ENCODE measurements at places on chromosomes 11 and 22. TPM values are rescaled to one million over a fixed set of nuclear protein-coding genes. Genes with fewer than 3 reads are reported as not detected.

DNA sequence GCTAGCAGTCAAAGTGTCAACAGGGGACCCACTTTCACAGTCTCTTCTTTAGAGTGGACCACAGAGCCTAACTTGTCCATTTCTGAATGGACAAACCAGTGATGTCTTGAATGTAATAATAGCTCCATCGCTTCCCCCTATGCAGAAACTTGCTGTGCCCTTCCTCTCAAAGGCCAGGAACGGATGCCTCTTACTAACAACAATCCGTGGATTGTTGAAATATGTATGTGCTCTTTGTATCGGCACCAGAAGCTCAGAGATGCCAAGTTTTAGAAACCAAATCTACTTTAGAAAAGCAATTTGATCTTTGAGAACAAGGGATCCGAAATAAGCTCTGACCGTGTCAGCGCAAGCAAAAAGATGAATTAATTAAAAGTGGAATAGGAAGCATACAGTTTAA lies 259.5 kb upstream of the POU2AF2 start:
- no peak for DNase-seq
- no peaks in the 10 kb centered on the region for H3K4me1 ChIP-seq
- no peak overlapping the region for H3K27ac ChIP-seq
- H3K27me3 ChIP-seq, result no peaks in the 10 kb centered on the region

Gene PAMR1
- total RNA-seq, result 72.6 TPM

GRCh38 chr11:66933531-66933930 lies 24.7 kb downstream of the PC start:
- H3K36me3 ChIP-seq, result no peaks in the 10 kb centered on the region
- no peaks in the 10 kb centered on the region for H3K4me1 ChIP-seq
- H3K4me3 ChIP-seq, result no peak overlapping the region
- H3K27me3 ChIP-seq, result no peaks in the 10 kb centered on the region
- no peak for DNase-seq
- H3K27ac ChIP-seq, result no peak overlapping the region

DNA sequence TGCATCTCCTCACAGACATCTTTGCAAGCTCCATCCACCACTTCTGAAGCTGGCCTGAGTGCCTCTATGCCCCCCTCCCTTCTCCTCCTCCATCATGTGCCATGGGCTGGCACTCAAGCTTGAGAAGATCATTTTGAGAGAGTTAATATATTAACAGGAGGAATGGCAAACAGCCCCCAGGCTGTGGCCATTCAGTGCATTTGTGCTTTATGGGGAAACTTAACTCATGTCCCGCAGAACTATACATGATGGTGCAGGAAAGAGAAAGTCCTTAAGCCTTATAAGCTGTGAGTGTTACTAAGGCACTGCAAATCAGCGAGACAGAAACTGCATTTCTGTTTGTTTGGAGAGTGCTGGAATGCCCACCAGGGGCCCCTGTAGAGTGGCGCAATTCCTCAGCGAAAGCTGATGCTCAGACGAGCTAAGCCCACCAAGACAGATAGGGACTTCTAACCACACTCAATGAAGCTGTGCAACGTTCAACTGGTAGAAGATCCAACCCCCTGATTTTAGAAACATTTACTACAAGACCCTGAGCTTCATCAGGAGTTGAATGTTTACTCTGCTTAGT lies 26.8 kb upstream of the PHLDA2 start:
- H3K27me3 ChIP-seq, result no peaks in the 10 kb centered on the region
- H3K27ac ChIP-seq, result no peak overlapping the region
- H3K4me1 ChIP-seq, result no peaks in the 10 kb centered on the region
- H3K36me3 ChIP-seq, result no peaks in the 10 kb centered on the region
- no peak for DNase-seq
- no peak overlapping the region for H3K4me3 ChIP-seq

- no peak for DNase-seq
- no peaks in the 10 kb centered on the region for H3K36me3 ChIP-seq
- H3K27ac ChIP-seq, result no peak overlapping the region
- no peak overlapping the region for H3K4me3 ChIP-seq
Observed at GRCh38 chr22:19107730-19108074, 14.5 kb downstream of the DGCR2 start.

Gene CNGA4
- 0.90 TPM for total RNA-seq

- H3K27me3 ChIP-seq, result no peaks in the 10 kb centered on the region
- peak within 1 kb of the TSS; percentile 99 for H3K4me3 ChIP-seq
- H3K36me3 ChIP-seq, result no peaks in the 10 kb centered on the region
- peaks cover 23% of the 10 kb centered on the region for H3K4me1 ChIP-seq
Observed at GRCh38 chr22:37559901-37560607, at the start of gene CDC42EP1. Gene CDC42EP1, plus strand, starts transcription at chr22:37560480. Its CDS starts 5,870 bp downstream, at chr22:37566350.

DNA sequence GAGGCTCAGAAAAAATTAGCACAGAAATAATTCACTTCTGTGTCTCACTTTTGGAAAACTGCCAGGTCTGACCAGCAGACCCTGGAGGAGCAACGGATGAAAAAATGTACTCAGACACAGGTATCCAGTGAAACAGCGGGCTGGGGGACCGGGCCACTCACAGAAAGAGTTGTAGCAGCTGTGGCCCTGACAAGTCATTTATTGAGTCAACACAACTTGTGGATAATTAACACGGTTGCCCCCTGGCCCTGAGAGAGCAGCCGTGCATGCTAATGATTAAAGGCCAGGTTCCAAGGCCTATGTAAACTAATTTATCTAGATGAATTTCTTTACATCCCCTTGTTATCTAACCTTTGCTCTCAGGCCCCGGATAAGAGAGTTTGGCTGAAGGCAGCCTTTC lies 131.3 kb downstream of the AASDHPPT start:
- H3K36me3 ChIP-seq, result no peaks in the 10 kb centered on the region
- no peak overlapping the region for H3K4me3 ChIP-seq
- no peaks in the 10 kb centered on the region for H3K4me1 ChIP-seq
- no peaks in the 10 kb centered on the region for H3K27me3 ChIP-seq

- H3K27me3 ChIP-seq, result no peaks in the 10 kb centered on the region
- no peaks in the 10 kb centered on the region for H3K36me3 ChIP-seq
- H3K4me1 ChIP-seq, result peaks cover 13% of the 10 kb centered on the region
- no peak overlapping the region for H3K4me3 ChIP-seq
- no peak for DNase-seq
Observed at GRCh38 chr11:10633261-10633660, 60.3 kb downstream of the IRAG1 start.

GRCh38 chr11:17760102-17761029 lies 25.8 kb downstream of the KCNC1 start:
- H3K27ac ChIP-seq, result no peak overlapping the region
- H3K36me3 ChIP-seq, result no peaks in the 10 kb centered on the region
- H3K4me3 ChIP-seq, result no peak overlapping the region
- DNase-seq, result peak; percentile 21

- no peaks in the 10 kb centered on the region for H3K4me1 ChIP-seq
- no peaks in the 10 kb centered on the region for H3K27me3 ChIP-seq
- no peaks in the 10 kb centered on the region for H3K36me3 ChIP-seq
- no peak overlapping the region for H3K4me3 ChIP-seq
- DNase-seq, result no peak
Observed at GRCh38 chr22:45254789-45255278, 14.1 kb upstream of the KIAA0930 start.

DNA sequence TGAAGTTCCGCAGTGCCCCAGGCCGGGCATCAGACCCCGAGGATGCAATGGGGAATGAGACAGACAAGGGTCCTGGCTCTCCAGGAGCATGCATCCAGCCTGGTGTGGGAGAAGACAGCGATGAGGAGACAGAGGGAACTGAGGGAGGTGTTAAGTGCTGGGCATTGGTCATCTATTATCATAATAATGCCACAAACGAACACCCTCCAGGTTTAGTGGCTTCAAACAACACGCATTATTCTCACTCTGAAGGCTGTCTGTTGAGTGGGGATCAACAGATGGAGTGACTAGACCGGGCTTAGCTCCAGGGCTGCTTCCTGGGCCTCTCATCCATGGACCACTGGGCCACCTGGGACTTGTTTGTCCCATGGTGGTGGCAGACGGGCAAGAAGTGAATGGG lies 48.6 kb downstream of the MCM5 start:
- no peak for DNase-seq
- no peak overlapping the region for H3K4me3 ChIP-seq
- H3K4me1 ChIP-seq, result peaks cover 5% of the 10 kb centered on the region

Gene OR2AT4
- not detected for total RNA-seq

Gene RELA
- 6.7 TPM for total RNA-seq

GRCh38 chr22:29679316-29679715 lies 40.5 kb upstream of the CABP7 start:
- H3K27me3 ChIP-seq, result no peaks in the 10 kb centered on the region
- no peak overlapping the region for H3K4me3 ChIP-seq
- no peaks in the 10 kb centered on the region for H3K4me1 ChIP-seq
- H3K36me3 ChIP-seq, result no peaks in the 10 kb centered on the region
- H3K27ac ChIP-seq, result no peak overlapping the region

- H3K27ac ChIP-seq, result no peak overlapping the region
- H3K27me3 ChIP-seq, result no peaks in the 10 kb centered on the region
- H3K4me3 ChIP-seq, result no peak overlapping the region
Observed at GRCh38 chr11:15965562-15966250, 390.6 kb downstream of the SOX6 start.

- H3K27ac ChIP-seq, result no peak overlapping the region
- H3K4me1 ChIP-seq, result no peaks in the 10 kb centered on the region
- no peaks in the 10 kb centered on the region for H3K36me3 ChIP-seq
- no peaks in the 10 kb centered on the region for H3K27me3 ChIP-seq
- no peak for DNase-seq
- no peak overlapping the region for H3K4me3 ChIP-seq
Observed at GRCh38 chr22:32591620-32592019, 117.0 kb downstream of the FBXO7 start.

GRCh38 chr11:121886996-121887395 lies 229.0 kb downstream of the BLID start:
- no peaks in the 10 kb centered on the region for H3K27me3 ChIP-seq
- H3K4me1 ChIP-seq, result no peaks in the 10 kb centered on the region

DNA sequence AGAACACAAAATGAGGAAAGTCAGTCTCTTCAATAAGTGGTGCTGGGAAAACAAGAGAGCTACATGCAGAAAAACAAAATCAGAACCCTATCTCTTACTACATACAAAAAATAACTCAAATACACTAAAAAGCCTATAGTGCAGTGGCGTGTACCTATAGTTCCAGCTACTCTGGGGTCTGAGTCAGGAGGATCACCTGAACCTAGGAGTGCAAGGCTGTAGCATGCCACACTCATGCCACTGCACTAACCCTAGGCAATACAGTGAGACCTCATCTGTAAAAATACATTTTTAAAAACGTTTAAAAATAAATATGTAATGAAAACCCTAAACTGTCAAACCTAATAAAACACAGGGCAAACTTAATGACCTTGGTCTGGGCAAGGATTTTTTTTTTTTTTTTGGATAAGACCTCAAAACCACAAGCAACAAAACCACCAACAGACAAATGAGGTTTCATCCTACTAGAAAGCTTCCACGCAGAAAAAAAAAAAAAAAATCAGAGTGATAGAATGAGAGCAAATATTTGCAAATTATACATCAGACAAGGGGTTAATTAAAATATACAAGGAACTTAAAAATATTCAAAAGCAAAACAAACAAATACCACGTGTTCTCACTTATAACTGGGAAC lies 35.2 kb downstream of the XKR3 start:
- no peaks in the 10 kb centered on the region for H3K36me3 ChIP-seq
- no peak for DNase-seq
- H3K27ac ChIP-seq, result no peak overlapping the region
- H3K4me3 ChIP-seq, result no peak overlapping the region
- no peaks in the 10 kb centered on the region for H3K27me3 ChIP-seq
- H3K4me1 ChIP-seq, result no peaks in the 10 kb centered on the region

- H3K36me3 ChIP-seq, result no peaks in the 10 kb centered on the region
- no peak for DNase-seq
- H3K27ac ChIP-seq, result no peak overlapping the region
- H3K27me3 ChIP-seq, result no peaks in the 10 kb centered on the region
- H3K4me3 ChIP-seq, result no peak overlapping the region
- H3K4me1 ChIP-seq, result no peaks in the 10 kb centered on the region
Observed at GRCh38 chr22:47381240-47381639, 618.8 kb downstream of the TBC1D22A start.

DNA sequence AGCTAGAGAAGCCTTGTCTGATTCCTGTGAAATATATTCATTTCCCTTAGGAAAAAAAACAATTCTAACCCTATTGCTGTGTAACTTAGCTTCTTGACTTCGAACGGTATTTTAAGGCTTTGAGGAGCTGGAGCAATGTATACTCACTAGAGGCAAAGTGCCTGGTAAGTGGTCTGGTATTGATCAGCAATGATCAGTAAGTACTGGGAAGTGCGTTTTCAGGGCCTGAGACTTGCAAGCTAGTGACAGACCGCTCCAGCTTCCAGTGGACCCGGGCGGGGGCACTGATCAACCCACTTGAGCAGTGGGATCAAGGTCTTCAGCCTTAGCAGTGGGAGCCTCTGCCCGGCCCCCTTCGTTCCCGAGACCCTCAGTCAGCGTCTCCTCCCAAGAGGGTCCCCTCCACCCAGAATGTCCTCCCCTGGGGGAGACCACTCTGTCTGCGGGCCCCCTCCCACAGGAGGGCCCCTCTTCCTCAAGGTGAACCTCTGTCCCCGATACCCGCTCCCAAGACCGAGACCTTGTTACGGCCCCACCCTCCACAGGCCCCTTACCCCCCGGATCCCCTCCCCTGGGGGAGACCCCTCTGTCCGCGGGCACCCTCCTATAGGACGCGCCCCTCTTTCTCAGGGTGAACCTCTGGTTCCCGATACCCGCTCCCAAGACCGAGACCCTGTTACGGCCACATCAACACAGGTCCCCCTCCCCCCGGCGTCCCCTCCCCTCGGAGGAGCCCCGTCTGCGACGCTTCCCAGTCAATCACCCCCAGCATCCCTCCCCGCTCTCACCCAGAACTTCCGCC lies 452 bp upstream of the ATXN10 start:
- H3K36me3 ChIP-seq, result no peaks in the 10 kb centered on the region
- H3K4me3 ChIP-seq, result peak overlapping the region; percentile 73
- no peaks in the 10 kb centered on the region for H3K4me1 ChIP-seq
- H3K27ac ChIP-seq, result peak overlapping the region; percentile 84
- DNase-seq, result no peak

Gene FREY1
- not detected for total RNA-seq

DNA sequence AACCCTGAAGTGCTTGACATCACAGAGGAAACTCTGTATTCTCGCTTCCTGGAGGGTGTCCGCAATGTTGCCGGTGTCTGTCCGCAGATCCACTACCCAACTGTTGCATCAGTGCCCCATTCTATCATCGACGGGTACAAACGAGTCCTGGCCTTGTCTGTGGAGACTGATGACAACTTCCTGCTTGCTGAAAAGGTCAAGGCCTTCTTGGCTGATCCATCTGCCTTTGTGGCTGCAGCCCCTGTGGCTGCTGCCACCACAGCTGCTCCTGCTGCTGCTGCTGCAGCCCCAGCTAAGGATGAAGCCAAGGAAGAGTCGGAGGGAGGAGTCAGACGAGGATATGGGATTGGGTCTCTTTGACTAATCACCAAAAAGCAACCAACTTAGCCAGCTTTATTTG lies 42.9 kb upstream of the DAGLA start:
- H3K4me3 ChIP-seq, result no peak overlapping the region
- no peaks in the 10 kb centered on the region for H3K4me1 ChIP-seq
- no peaks in the 10 kb centered on the region for H3K36me3 ChIP-seq
- no peaks in the 10 kb centered on the region for H3K27me3 ChIP-seq
- H3K27ac ChIP-seq, result no peak overlapping the region

GRCh38 chr11:76074148-76075095 lies 131.9 kb downstream of the WNT11 start:
- H3K4me3 ChIP-seq, result no peak overlapping the region
- H3K27ac ChIP-seq, result peak overlapping the region; percentile 59
- H3K27me3 ChIP-seq, result no peaks in the 10 kb centered on the region
- H3K4me1 ChIP-seq, result no peaks in the 10 kb centered on the region
- DNase-seq, result no peak
